ENCODE measurements at places on chromosomes 2 and 18. TPM values are rescaled to one million over a fixed set of nuclear protein-coding genes. Genes with fewer than 3 reads are reported as not detected.

GRCh38 chr2:47653036-47653435, 129.9 kb upstream of the MSH6 start:
- no peak for DNase-seq

The VIL1 gene
- total RNA-seq = not detected

The C2orf15 gene
- 3.7 TPM for total RNA-seq

- DNase-seq = no peak
Observed at GRCh38 chr18:21914739-21915319, 174.2 kb downstream of the MIB1 start.

- no peak for DNase-seq
Observed at GRCh38 chr2:4585057-4585635, 881.8 kb downstream of the DCDC2C start.

The SLC23A3 gene
- total RNA-seq = 0.31 TPM

The ALKAL2 gene
- total RNA-seq = 2.0 TPM

DNA sequence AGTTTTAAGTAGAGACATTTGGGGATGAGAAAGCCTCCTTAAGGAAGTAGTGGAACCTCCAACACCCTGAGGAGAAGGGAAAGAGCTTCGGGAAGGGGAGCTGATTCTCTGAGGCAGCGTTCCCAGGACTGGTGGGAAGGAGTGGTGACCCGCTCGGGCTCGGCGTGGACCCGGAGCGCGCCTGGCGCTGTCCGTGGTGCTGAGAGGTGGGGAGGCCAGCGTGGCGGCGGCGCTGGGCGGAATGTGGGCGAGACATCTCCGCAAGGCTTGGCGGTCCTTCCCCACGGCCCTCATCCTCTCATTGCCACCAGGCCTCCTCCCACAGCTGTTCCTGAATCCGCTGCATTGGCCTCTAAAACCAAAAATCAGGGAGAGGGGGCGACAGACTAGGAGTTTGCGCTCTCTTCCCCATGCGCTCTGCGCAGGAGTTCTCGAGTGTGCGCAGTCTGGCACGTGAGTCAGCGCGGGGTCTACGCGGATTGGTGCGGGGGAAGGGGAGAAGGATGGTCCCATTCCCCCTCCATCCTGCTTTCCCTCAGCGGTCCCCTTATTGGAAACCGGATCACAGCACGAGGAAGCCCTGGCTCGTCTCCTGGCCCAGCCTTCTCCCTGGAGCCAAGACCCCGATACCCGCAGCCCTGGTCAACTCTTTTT, 857 bp downstream of the RESP18 start:
- no peak for DNase-seq

- DNase-seq = no peak
Observed at GRCh38 chr2:43171789-43172188, 54.6 kb downstream of the ZFP36L2 start.

GRCh38 chr2:175353275-175353674, 171.8 kb upstream of the ATP5MC3 start:
- no peak for DNase-seq

GRCh38 chr2:8149985-8150539, 531.8 kb upstream of the ID2 start:
- no peak for DNase-seq

The CCL20 gene
- total RNA-seq = not detected

All from occipital lobe (tissue), 3 donors.